Cardiac muscle cell (in vitro differentiated cells and primary cell): ENCODE measurements at places on chromosomes 16 and 17. TPM values are rescaled to one million over a fixed set of nuclear protein-coding genes. Genes with fewer than 3 reads are reported as not detected.
A peak's percentile ranks its signal among the peaks of the same experiment; 100 is the strongest.

Gene RASD1
- 17.1 and 28.4 TPM in 2 replicates for total RNA-seq

DNA sequence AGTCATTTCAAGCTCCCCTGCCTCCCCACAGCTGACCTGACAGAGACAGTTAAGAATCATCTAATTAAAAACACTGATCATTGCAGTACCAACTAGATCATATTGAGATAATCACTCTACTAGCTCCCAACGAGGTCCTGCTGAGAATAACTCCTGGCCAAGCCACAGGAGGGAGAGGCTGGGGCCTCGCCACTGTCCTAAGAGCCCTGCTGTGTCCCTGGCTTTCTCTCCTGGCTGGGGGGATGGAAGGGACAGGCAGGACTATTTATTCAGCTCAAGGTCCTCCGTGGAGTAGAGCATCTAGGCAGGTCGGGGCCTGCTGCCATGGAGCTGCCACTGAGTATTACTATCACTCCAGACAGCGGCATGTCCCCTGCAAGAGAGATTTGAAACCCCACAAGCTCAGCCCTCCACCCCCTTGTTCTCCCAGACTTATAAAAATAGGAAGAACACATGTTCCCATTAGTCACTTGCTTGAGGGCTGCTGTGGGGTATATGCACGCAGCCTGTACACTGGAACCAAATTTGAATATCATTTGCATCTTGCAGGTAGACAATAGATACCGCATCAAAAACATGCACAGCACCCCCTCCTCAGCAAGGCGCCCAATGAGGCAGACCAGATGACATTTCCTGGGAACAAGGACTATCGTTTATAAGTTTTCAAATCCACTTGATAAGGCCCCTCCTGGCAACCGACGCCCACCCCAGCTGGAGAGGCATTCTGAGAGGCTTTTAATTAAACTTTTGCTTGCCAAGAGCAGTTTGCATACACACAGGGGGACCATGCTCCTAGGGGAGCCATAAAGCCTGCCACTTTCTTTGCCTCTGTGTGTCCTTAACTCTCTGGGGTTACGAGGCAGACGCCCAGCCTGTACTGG lies 385.2 kb upstream of the ZFHX3 start:
- no peak overlapping the region for H3K27ac ChIP-seq
- H3K4me3 ChIP-seq, result no peak overlapping the region
- no peaks in the 10 kb centered on the region for H3K4me1 ChIP-seq
- H3K36me3 ChIP-seq, result no peaks in the 10 kb centered on the region

GRCh38 chr16:54171626-54172537 lies 114.7 kb downstream of the IRX3 start:
- peak; percentile 68 for DNase-seq
- H3K27ac ChIP-seq, result no peak overlapping the region
- no peak overlapping the region for H3K4me3 ChIP-seq
- H3K36me3 ChIP-seq, result no peaks in the 10 kb centered on the region
- peaks cover 52% of the 10 kb centered on the region for H3K4me1 ChIP-seq
- no peaks in the 10 kb centered on the region for H3K27me3 ChIP-seq

- peak; percentile 98 for DNase-seq
- H3K27ac ChIP-seq, result peak overlapping the region; percentile 63
- no peaks in the 10 kb centered on the region for H3K36me3 ChIP-seq
- no peak overlapping the region for H3K4me3 ChIP-seq
Measured at GRCh38 chr17:78883533-78884131, 19.4 kb downstream of the CEP295NL start.
